ENCODE measurements at places on chromosomes 13 and 19.

- no peak for DNase-seq
Observed at GRCh38 chr19:39924952-39925351, 9.5 kb downstream of the FCGBP start.

- no peak for DNase-seq
Observed at GRCh38 chr13:100315522-100315921, 226.6 kb downstream of the PCCA start.

DNA sequence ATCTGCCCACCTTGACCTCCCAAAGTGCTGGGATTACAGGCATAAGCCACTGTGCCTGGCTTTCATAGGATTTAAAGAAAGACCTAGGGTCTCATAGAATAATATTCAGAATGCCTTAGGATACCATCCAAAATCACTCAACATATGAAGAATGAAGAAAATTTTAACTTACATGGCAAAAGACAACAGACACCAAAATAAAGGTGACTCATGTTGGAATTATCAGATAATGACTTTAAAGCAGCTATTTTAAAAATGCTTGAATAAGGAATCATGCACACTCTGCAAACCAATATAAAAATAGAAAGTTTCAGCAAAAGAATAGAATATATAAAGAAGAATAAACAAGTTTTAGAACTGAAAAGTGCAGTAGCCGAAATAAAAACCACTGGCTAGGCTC, 29.3 kb downstream of the ZNF566 start:
- no peak for DNase-seq

DNA sequence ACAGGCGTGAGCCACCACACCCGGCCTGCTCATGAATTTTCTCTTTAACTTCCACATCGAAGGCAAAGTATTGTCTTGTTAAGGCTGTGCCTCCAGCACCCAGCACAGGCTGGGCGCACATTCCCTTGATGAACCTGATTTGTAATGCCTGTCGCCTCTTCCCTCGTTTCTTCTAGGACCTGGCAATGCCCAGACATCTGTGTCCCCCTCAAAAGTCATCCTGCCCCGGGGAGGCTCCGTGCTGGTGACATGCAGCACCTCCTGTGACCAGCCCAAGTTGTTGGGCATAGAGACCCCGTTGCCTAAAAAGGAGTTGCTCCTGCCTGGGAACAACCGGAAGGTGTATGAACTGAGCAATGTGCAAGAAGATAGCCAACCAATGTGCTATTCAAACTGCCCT, 3.7 kb downstream of the ICAM1 start:
- no peak for DNase-seq

GRCh38 chr19:50327013-50327412, 2.2 kb downstream of the KCNC3 start:
- no peak for DNase-seq

- DNase-seq = peak; percentile 48
Observed at GRCh38 chr13:109036078-109036780, 406.8 kb downstream of the MYO16 start.

DNA sequence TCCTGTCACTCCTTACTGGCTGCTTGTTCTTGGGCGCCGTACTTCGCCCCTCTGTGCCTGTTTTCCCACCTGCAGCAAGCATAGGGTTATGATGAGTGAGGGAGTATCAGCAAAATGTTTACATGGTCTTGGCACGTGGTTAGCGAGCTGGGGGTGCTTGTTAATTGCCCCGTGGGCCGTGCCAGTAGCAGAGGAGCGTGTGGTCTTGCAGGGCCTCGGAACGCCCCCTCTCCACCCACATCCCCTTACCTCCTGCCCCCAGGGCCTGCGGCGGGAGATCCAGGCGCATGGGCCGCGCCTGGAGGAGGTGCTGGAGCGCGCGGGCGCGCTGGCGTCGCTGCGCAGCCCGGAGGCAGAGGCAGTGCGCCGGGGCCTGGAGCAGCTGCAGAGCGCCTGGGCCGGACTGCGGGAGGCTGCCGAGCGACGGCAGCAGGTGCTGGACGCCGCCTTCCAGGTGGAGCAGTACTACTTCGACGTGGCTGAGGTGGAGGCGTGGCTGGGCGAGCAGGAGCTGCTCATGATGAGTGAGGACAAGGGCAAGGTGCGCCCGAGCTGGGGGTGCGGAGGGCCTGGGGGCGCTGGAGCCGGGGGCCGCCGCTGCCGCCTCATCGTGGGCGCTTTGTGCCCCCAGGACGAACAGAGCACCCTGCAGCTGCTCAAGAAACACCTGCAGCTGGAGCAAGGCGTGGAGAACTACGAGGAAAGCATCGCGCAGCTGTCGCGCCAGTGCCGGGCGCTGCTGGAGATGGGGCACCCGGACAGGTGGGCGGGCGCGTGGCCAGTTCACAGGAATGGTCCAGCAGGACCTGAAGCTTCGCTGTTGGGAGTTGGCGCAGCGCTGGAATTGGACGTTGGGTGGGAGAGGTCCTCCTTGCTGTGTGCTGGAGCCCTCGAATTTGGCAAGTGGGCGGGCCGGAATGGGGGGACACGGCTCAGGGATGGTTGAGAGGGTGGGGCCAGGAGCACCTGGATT, 22.5 kb upstream of the SHKBP1 start:
- DNase-seq = no peak

- no peak for DNase-seq
Observed at GRCh38 chr19:54196536-54196935, 4.1 kb upstream of the RPS9 start.

GRCh38 chr19:39142630-39143029, 17.0 kb downstream of the PAK4 start:
- DNase-seq = no peak

DNA sequence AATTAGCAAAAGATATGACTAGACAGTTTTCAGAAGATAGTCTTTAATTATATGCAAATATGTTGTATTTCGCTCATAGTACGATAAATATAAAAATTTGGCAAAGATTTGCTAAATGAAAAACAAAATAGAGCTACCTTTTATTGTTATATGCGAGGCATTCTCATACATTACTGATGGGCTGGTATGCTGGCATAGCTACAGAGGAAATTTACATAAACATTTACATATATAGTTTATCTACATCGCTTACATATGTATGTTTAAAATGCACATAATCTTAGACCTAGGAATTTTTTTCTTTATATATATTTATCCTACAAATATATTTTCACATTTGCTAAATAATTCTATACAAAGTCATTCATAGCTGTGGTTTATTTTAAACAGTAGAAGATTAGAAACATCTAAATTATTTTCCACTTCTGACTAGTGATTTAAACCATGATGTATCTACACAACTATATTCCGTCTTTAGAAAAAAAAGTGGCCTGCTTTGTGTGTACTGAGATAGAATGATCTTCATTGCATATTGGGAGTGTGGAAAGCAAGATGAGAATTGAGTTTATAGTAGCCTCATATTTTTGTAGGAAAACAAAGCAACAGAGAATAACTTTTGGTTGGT, 1345.0 kb upstream of the SLC10A2 start:
- no peak for DNase-seq

GRCh38 chr19:47729468-47729798, 15.9 kb upstream of the NOP53 start:
- no peak for DNase-seq

DNA sequence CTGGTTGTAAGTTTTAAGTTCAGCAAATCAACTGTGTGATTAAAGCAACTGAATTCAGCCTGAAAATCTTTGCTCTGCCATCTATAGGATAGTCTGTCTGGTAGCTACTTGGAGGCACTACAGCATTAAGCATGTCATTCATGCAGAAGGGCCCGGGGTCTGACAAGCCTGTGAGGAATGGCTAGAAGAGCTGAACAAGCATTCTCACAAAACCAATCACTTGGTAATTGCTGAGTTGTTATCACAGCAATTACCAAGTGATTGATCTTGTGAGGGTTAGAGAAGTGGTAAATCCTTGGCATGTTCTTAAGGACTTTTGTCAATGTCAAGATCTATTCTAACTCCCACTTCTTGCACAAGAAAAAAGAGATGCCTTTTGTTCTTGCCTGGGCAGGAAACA, 356.1 kb downstream of the FGF14 start:
- DNase-seq = peak; percentile 34

GRCh38 chr13:99280166-99280565, 22.0 kb upstream of the GPR18 start:
- no peak for DNase-seq

DNA sequence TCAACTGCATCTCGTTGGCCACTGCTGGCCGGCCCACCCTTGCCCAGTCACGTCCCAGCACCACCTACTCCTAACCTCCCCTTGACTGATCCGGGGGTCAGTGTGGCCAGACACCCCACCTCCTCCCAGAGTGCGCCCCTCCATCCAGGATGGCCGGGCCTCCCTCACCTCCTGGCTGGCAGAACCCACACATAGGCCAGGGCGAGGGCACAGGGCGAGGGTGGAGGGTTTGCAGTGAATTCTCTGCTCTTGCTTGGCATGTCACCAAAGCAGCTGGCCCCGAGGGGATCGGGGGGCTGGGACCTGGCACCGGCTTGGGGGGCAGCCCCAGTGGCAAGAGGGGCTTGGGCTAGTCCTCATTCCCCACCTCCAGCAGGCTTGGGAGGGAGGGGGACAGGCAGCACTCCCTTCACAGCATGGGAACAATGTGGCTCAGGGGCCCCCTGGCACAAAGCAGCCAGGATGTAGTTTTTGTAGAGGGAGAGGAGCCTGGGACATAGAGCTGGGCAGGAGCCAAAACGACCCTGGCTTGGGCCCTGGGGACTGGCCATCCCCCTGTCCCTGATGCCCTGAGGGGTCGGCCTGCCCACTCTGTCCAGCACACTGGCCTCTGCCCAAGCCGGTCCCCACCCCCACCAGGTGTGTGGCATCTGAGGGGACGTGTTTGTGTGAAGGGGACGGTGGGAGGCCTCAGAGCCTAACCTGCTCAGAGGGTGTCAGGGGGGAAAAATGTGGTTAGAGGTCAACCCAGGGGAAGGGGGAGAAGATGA, 28.5 kb upstream of the ASF1B start:
- no peak for DNase-seq

GRCh38 chr19:7500811-7501450, 12.1 kb upstream of the PEX11G start:
- no peak for DNase-seq

DNA sequence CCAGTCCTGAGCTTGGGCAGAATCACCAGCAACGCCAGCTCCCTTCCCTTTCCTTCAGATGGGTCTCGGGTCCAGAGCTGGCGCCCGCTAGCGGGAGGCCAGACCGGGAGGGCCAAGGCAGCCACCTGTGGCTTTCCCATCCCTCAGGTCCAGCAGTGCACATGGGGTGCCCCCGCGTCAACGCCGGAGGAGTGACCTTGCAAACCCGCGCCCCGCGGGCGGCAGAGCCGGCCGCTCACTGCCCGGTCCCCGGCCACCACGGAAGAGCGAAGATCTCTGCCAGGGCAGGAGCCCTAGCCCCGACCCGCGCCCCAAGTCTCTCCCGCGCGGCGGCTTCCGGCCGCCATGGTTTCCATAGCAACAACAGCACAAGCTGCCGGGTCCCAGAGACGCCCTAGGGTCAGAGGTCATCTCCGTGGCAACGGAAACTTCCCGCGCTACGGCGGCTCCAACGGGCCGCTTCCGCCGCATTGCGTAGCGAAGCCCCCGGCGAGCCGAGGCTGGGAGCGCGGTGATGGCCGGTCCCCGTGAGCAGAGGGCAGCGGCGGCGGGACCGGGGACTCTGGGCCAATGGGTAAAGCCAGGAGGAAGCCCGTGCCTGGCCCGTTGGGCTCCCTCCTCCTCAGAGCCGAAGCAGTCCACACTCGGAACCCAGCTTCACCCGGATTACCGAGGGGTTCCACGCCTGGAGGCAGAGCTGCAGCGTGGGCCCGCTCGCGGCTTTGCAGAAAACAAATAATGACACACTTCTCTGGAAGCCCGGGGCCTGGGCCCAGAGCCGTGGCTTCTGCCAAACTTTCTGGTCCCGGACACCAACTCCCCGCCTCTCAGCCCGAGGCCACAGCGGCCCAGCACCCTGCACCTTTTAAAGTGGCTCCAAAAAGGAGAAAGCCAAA, 7.4 kb downstream of the FGF14 start:
- peak; percentile 60 for DNase-seq

DNA sequence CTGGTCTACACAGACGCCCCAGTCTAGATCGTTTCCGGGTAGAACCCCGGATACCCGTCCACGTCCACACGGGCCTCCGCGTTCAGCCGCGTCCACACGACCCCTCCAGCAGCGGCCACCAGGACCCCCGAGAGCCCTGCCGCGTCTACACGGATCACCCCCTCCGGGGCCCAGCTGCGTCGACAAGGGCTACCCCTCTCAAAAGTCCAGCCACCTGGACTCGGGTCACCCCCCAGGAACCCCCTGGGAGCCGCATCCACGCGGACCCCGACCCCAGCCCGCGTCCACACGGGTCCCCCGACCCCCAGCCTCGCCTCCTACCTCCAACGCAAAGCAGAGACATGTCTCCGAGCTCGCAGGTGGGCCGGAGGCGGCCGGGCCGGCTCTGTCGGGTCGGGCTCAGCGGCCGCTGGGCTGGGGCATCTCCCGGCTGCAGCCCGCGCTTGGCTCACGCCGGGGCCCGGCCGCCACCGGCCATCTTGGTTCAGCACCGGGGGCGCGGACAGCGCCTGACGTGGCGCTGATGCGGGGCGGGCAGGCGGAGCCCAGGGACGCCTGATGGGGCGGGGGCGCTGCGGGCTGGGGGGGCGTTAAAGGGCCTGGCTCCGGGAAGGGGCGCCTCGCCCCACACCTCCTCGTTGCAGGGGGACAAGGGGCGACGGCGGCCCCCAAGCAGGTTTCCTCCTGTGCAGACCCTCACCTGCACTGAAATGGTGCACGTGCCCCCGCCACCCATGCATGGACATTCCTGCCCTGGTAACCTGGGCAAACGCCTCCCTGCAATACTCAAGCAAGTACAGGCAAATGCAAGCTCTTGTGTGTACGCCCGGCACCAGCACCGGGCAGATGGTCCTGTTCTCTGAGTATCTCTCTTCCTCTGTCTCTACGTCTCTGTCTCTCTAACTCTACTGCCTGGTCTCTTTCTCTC, at the start of gene UNC13A:
TSS of gene UNC13A (minus strand) at position 498 of the 928 bp plus-strand sequence. CDS start at position 343, 155 bp downstream.
- DNase-seq = no peak

GRCh38 chr19:11721681-11722080, 17.1 kb downstream of the ZNF823 start:
- DNase-seq = no peak

- no peak for DNase-seq
Observed at GRCh38 chr13:112873851-112874750, 94.9 kb upstream of the MCF2L start.

DNA sequence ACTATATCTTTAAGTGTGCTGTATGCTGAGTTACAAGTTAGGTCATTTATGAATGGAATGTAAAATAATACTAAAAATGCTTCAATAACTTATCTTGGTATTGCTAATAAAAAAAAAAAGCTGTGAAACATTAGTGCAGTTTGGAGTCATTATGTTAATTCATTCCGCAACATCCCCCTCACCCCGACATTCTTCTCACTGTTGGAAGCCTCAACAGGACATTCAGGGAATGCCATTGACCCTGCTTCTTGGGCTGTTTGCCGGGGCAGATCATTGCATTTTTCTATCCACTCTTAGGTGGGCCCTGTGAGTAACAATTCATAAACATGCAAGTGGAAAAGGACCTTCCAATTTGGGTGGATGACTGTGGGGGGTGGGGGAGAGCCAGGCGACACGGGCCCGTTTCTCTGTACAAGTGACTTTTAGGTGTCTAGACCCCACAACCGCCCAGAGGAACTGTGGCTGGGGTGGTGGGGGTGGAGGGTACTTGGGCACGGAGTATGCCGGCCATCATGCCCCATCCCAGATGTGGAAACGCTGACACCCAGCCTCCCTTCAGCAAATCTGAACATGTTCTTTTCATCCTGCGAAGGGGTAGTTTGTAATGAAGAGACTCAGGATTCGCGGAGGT, 185.9 kb downstream of the ZNF536 start:
- no peak for DNase-seq

GRCh38 chr19:51514866-51515481, 13.4 kb upstream of the SIGLEC12 start:
- peak; percentile 0 for DNase-seq

GRCh38 chr13:107124730-107125129, 556.8 kb upstream of the ARGLU1 start:
- no peak for DNase-seq

GRCh38 chr19:46697204-46697960, 19.5 kb downstream of the PRKD2 start:
- peak; percentile 51 for DNase-seq

All from retinal pigment epithelial cell (primary cell).